T-helper 22 cell (primary cell): ENCODE measurements at places on chromosomes 4 and X.
A peak's percentile ranks its signal among the peaks of the same experiment; 100 is the strongest.

- no peak for DNase-seq
Observed at GRCh38 chr4:112348488-112349158, 51.5 kb downstream of the ALPK1 start.

DNA sequence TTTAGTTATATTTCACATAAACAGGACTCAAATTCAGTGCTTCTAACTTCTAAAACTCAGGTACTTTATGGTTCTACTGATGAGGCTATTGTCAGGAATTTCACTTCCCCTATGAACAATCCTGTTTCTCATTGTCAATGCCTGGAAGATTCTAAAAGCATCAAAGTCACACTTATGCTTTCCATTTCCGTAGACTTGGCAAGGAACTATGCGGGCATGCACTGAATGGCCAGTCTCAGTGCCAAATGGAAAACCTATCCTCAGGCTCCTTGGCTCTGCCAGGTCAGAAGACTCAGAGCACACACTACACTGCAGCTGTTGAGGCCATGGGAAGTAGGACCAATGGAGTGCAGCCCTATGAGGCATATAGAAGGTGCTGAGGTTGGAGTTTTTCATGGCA lies 97.0 kb upstream of the PTPN13 start:
- no peak for DNase-seq

DNA sequence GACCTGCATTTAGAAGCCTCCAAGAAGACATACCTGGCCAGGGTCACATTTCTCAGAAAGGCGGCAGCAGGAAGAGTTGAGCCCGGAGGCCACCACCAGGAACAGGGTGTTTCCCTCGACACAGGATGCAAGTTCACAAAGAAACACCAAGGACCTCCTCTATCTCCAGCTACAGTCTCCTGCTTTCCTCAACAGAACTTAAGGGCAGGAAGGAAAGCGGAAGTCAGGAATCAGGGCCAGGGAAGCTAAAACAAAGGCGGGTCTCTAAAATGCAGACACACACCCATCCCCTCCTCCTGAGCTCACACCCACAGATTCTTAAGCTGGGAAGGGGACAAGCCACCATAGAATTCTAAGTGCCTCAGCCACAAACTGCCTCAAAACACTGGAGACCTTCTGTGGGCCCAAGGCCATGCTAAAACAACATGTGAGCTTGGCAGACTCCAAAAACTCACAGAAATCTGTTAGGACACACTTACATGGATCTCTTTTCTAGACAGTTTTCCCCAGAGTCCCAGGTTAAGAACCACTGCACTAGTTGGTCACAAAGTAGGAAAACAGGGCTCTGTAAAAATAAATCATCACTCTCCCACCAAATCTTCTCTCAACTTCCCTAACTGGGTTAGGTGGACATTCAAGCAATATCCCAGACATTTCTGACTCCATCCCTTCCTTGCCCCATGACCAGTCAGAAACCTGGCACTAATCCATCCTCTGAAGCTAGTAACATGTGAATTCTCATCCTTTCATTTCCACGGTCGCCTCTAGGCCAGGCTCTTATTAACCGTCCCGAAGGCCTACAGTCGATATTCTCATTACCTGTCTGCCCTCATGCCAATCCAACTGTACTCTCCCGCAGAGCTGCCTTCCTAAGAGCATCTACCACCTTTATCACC lies 163.2 kb downstream of the APBB2 start:
- no peak for DNase-seq

DNA sequence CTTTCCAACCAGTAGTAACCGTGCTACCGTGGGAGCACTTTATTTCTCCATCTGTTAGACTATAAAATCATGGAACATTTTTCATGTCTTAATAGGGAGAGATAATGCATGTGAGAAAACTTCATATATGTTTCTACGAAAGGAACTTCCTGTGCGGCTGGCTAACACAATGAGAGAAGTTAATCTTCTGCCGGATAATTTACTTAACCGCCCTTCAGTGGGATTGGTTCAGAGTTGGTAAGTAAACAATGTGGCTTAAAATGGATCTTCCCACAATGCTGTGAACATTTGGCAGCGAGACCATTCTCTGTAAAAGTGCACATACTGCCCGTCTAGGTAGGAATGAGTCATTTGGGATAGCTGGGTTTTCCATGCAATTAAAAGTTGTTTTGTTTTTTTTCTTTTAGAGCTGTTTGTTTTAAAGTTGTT lies 29.6 kb downstream of the PDK3 start:
- DNase-seq: no peak

DNA sequence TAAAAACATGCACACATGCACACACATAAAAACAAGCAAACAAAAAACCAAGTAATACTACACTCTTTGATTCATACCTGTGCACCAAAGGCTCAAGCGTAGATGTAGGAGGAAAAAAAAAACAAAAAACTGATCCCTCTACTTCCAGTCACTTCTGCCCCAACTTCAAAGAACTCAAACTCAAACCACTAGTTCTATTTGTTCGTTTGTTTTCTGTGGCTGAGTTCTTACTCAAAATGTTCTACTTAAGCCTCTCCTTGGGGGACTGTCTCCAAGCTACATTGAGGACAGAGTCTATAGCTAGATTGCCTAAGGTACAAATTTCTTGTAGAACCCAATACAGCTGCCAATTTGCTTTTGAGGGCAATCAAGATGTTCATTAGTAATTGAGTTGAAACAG lies 171.0 kb upstream of the ATOH1 start:
- DNase-seq: no peak

DNA sequence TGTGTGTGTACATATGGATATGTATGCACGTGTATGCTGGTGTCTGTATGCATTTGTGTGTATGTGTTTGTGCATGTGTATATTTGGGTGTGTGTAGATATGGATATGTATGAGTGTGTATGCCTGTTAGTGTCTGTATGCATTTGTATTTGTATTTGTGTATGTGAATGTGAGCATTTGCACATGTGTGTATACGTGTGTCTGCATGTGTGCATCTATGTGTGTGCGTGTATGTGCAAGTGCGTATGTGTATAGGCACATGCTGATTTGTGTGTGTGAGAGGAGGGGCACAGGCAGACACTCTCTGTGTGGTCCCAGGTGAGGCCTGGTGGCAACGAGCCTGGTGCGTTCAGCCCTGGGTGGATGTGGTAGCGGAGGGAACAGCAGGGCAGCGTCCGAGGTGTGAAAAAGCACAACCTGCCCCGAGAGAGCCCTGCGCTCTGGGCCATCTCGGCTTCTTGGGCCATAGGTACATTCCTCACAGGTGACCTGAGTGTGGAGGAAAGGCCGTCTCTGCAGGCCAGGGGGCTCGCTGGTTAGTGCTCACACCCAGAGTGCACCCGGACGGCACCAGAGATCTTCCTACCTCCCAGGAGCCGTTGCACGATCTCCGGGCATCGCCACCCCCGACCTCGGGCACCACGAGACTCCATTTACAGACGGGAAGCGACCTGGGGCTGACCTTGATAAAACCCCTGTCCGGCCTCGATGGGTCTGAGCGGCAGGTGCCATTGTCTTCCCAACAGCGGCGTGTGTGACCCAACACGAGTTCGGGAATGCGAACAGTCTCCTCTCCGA lies 45.0 kb downstream of the ASMT start:
- DNase-seq: no peak

GRCh38 chr4:109218288-109218687 lies 84.2 kb downstream of the COL25A1 start:
- no peak for DNase-seq

- DNase-seq: no peak
Observed at GRCh38 chr4:94516999-94517398, 65.3 kb downstream of the PDLIM5 start.

- DNase-seq: no peak
Observed at GRCh38 chr4:151004222-151004621, 10.9 kb downstream of the LRBA start.

- no peak for DNase-seq
Observed at GRCh38 chrX:23383411-23383810, 48.8 kb downstream of the PTCHD1 start.

- DNase-seq: no peak
Observed at GRCh38 chr4:147769386-147769785, 37.5 kb downstream of the ARHGAP10 start.

- DNase-seq: no peak
Observed at GRCh38 chrX:153408221-153408721, 3.0 kb upstream of the ZFP92 start.

DNA sequence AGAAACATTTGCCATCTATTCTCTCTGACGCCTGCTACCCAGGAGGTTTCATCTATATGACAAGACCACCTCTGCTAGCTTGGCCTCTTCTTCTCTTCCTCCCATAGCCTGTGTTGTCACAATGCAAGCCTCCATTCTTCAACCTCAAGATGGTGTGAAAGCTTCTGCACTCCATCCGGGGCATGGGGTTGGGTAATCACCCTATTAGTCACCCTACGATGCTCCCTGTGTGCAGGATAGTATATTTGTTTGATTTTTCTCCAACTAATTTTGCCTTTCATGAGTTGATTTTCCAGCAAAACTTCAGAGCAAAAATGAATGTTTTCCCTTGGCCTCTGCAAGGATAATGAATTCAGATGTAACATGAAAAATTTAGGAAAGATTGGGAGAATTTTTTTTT lies 128.0 kb upstream of the STS start:
- no peak for DNase-seq

GRCh38 chrX:25039036-25039435 lies 23.3 kb upstream of the ARX start:
- DNase-seq: no peak

DNA sequence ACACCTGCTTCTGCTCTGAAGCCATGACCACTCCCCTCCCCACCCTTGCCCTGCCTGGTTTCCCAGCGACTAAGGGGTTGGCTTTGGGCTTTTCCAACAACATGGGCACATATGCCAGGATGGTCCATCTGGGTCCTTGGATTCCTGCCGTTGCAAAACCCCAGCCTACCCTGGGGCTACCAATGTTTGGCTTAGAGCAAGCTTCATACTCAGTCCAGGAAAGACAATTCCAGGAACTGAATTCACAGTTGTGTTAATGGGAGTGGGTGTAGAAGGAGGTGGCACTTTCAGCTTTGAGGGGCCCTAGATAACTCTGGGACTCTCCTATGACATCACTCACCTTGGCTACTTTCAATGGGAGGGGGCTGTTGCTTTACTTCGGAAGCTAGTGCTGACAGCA lies 9.0 kb downstream of the FGFBP1 start:
- no peak for DNase-seq

GRCh38 chr4:152920768-152921167 lies 15.4 kb upstream of the FHDC1 start:
- no peak for DNase-seq

- DNase-seq: no peak
Observed at GRCh38 chr4:41009411-41009810, 204.9 kb downstream of the APBB2 start.

GRCh38 chr4:26150948-26151347 lies 169.9 kb upstream of the RBPJ start:
- DNase-seq: no peak

GRCh38 chrX:42128020-42128419 lies 204.7 kb upstream of the CASK start:
- no peak for DNase-seq

DNA sequence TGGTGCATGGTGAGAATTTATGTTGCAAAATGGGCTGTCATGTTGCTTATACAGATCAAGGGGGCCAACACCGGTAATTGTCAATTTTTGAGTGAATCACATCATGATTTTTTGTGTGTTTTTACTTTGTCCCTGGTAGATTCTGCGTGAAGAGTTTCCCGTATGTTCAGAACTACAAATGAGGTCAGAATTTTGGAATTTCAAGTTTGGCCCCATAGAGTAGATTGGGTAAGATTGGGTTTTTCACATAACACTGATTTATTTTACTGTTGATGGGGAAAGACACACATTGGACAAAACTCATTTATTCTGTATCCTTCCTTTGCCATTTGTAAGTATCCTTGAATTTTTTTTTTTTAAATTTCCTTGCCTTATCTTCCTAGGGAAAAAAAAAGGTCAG lies 158.5 kb upstream of the MXRA5 start:
- DNase-seq: no peak

- no peak for DNase-seq
Observed at GRCh38 chr4:92528541-92528940, 224.8 kb downstream of the GRID2 start.

DNA sequence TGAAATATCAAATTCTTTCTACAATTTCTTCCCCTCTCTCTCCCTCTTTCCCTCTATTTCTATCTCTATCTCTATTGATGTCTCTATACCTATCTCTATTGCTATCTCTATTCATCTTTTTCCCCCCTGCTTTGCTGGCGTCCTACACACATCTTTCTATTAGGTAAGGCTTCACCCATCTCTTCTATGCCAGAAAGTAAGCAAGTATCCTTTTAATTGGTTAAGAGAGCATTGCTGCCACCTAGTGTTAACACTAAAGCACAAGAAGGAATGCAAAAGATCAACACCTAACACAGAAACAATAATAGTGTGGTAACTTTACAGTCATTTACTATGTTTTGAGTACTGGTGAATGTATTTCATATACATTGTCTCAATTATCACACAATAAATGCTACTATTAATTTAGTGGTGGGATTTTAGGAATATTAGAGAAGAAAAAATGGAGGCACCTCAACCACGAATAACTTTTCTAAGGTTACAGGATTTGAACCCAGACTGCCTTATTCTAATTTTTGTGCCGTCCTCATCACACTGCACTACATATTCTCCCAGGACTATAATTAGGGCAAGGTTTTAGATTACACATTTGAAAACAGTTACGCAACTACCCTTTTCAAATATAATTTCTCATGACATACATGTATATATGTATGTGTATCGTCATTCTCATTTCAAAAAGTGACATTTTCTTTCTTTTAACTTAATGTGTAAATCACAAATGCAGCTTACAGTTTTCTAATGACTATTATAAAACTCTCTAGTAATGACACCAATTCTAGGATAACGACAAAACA lies 3.7 kb upstream of the C4orf36 start:
- DNase-seq: no peak

DNA sequence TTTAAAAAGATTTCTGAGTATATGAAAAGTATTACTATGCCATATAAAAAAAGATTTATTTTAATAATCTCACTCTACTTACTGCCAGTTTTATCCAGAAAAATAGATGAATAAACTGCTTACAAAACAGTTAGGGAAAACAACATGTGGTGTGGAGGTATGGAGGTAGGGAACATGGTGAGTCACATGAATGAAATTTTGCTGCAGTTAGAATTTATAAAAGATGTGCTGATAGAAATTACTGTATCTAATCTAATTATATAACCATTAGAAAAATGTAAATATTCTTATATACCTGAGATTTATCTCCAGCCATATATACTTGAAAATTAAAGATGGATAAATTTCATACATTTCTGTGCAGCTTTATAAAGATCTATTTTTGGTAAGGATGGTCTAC lies 184.0 kb upstream of the ANK2 start:
- no peak for DNase-seq

- DNase-seq: no peak
Observed at GRCh38 chr4:189809839-189810238, 130.8 kb upstream of the FRG1 start.

GRCh38 chrX:29491659-29492058 lies 723.7 kb upstream of the MAGEB2 start:
- DNase-seq: no peak

GRCh38 chrX:119407681-119408080 lies 8.5 kb downstream of the SLC25A43 start:
- no peak for DNase-seq

- DNase-seq: peak; percentile 49
Observed at GRCh38 chr4:183471946-183472708, 27.7 kb downstream of the CDKN2AIP start.
